AG04449 (cell line): ENCODE measurements at places on chromosomes 13 and 19.

- no peak for DNase-seq
These were observed 14.9 kb downstream of the PLEKHA4 start for GRCh38 chr19:48853483-48853882.

DNA sequence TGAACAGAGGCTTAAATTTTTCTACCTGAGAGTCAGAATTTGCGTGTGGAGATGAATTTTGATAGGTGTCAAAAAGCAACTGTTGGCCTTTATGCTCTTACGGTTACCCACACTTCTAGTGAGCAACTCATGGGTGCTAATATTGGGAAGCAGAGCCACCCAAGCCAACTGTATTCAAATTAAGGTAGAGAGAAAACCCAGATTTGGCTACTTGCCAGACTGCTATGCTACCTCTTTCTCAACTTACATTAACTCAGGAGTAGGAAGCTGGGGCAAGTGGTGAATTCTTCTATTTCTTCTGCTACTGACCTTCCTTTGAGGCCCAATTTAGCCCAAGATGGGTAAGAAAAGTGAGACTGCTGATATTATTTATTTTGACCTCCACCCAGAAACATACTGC lies 83.9 kb downstream of the OLFM4 start:
- no peak for DNase-seq

DNA sequence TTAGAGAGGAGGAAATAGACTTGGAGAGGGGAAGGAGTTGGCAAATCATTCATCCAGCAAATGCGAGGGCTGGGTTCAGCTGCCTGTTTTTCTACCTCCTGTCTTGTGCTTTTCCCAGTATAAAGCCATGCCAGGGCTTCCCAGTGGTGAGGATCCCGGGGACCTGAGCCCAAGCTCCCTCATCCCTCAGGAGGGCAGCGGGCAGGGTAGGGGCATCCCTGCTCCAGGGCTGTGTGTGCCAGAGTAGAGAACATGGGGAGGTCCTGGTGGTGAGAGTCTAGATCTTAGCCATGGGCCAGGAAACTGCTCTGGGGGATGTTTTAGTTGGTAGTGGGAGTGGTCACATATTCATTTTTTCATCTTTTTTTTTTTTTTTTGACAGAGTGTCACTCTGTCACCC lies 43.6 kb downstream of the GPR12 start:
- DNase-seq = no peak

DNA sequence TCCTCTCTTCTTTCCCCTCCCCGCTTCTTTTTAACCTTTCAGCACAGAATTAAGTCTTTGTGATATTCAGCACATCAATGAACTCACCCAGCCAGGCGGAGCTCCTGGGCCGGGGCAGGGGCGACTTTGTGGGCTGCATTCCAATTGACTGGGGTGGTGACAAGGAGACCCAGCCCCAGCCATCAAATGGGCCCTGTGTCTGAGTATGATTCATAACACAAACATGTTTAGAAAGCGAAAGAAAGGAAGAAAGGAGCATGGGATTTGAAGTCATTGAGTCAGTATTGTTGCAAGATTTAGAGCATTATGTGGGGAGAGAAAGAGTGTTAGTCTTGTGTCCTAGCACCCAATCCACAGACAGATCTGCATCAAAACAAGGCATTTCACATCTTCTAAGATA lies 185.3 kb downstream of the LHFPL6 start:
- DNase-seq = peak; percentile 21

GRCh38 chr19:9945319-9945966 lies 9.1 kb upstream of the OLFM2 start:
- DNase-seq = peak; percentile 98

- no peak for DNase-seq
These were observed 3.8 kb downstream of the DMRTC2 start for GRCh38 chr19:41848666-41849065.

DNA sequence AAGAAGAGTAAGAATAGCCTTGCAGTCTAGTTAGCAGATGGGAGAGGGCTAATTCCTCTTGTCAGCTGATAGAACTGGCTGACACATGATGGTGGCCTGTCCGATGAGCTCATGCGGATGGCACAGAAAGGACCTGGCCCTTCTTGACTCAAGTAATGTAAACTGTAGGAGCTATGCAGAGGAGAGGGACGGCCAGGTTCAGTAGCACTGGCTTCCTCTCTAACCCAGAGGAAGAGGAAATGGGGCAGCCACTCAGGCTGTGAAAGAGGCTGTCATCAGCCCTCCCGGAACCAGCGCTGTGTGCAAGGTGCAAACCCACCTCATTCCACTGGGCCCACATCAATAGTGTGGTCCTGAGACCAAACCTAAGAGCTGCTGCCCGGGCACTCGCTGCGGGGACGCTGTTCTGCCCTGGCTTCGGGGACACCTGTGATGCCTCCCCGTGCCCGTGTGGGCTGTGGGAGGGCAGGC lies 30.8 kb upstream of the USE1 start:
- no peak for DNase-seq

DNA sequence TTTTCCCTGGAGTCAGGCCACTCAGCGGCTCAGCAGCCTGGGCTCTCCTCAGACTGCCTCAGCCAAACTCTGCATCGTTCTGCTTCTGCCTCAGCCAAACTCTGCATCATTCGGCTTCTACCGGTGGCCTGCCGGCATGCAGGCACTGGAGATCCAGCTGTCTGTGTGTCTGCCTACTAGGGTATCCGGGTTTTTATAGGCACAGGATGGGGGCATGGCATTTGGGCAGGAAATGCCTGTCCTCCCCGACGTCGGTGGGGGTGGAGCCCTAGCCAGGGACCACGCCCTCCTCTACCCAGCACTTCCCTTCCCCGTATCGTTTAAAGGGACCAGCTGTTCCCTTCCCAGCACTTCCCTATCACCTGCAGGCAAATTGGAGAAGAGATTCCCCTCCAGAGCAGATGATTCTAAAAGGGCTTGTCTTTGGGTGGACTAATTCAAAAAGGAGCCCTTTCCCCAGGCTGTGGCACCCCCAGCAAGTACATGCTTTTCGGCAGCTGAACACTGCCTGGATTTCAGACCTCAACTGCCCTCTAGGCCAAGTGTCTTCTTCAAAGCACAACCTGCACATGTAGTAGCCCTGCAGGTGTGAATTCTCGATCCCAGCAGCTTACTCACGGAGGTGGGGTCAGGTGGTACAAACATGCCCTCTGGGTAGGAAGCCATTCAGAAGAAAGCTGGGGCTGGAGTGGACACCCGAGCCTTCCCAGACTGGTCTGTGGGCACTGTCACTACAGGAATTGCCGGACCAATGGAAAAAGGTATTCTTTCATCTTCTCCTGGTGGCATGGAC lies 25.4 kb upstream of the GPR12 start:
- no peak for DNase-seq

DNA sequence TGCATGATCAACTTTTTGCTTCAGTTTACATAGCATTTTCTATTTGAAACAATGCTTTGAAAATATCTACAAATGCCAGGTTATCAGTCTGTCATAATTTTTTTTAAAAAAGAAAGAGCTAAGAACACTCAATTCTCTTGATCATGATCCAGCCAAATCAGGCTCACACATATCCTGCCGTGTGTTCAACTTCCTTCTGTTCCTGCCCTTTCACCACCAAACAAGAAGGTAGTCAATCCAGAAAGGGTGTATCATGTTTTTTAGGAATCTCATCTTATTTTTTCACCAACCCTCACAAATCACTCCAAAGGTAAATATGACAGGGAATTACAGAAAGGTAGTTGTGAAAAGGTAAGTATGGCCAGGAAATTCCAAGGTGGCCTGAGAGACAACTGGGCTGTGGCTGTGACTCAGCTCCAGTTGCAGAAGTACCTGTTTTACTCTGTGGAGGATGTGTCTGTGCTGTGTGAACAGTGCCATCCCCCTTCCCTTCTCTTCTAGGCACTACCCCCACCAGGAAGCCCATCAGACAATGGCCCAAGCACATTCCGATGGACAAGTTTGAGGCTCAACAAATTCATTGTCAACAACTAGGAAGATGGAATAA lies 138.8 kb upstream of the GJB6 start:
- DNase-seq = no peak

DNA sequence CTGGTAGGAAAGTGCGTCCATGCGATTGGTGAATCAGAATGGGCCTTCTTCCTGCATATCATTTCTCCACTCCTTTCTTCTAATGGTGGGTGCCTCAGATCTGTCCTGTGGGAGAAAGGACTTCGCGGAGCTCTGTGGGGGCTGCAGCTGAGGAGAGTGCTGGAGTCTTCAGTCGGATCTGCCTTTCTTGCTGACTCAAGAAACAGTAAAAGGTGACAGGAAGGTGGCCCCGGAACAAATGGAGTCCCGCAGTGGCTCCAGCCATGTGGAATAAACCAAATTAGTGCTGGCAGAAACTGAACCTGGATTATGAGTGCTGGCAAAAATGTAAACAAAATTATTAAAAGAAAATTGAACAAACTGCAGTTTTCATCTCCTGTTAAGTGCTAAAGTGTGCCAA lies 15.1 kb upstream of the GAS6 start:
- DNase-seq = no peak

DNA sequence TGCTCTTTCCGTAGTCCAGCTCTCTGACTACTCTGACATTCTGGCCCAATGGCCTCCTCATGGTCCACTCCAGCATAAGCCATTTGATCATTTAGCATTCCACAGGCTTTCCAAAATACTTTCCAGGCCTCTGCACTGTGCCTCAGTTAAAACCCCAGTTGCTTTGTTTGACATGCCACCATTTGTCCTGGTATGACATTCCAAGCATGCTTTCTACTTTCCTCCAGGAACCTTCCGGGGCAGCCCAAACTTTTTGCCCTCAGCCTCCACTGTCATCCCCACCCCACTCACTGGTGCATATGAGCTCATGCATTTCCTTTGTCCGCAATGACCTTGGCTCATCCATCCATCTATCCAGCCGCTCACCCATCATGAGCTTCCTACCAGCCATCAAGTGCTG lies 41.8 kb upstream of the WASF3 start:
- no peak for DNase-seq

DNA sequence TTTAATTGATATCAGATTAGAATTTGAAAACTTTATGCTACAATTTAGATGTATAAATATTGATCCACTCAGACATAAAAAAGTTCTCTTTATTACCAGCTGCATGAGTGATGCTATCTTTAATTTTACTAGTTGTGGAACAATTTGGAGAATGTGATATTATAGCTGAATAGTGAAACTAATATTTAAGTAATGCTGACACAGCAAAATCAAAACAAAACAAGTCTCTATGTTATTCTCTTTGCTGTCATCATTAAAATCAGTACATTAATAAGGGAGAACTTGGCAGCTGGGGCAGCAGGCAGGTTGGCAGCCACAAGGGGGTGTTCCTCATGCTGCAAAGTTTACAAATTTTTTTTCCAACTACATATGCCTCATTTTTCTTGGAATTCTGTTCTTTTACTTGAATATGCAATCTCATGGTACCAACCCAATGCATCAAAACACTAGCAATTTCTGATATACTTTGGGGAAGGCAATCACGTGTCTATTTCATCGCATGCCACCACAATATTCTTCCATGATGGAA lies 585.3 kb downstream of the FGF9 start:
- no peak for DNase-seq

DNA sequence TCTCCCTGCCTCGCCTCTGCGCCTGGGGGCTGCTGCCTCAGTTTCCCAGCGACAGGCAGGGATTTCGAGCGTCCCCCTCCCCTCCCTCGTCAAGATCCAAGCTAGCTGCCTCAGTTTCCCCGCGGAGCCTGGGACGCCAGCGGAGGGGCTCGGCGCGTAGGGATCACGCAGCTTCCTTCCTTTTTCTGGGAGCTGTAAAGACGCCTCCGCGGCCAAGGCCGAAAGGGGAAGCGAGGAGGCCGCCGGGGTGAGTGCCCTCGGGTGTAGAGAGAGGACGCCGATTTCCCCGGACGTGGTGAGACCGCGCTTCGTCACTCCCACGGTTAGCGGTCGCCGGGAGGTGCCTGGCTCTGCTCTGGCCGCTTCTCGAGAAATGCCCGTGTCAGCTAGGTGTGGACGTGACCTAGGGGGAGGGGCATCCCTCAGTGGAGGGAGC lies 722 bp upstream of the ICAM1 start:
- DNase-seq = no peak

- DNase-seq = no peak
These were observed 16.1 kb downstream of the ZNF317 start for GRCh38 chr19:9156304-9156703.

GRCh38 chr13:51848674-51849073 lies 3.7 kb upstream of the TMEM272 start:
- DNase-seq = no peak

GRCh38 chr19:4896372-4896771 lies 6.3 kb downstream of the ARRDC5 start:
- no peak for DNase-seq

DNA sequence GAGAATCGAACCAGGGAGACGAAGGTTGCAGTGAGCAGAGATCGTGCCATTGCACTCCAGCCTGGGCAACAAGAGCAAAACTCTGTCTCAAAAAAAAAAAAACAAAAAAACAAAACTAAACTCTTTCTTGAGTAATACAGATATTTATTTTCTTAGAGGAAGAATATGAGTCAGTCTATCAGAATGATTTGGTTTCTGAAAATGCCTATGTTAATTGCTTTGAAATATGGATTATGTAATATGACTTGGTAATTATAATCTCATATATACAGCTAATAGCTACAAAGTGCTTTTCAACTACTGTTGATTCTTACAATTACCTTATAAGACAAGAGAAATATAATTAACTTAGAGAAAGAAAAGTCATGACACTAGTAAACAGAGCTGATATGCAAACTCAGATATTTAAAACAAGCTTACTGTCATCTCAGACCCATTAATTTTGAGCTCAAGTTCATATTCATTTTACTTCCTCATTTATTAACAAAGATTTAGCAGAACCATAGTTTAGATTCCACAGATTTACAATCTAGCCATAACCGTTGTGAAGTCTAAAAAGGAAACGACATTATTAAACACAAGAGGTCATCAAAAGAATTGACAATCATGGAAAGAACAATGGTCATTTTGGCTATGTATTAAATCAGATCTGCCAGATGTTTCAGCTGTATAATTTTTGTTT lies 88.0 kb downstream of the TBC1D4 start:
- no peak for DNase-seq

DNA sequence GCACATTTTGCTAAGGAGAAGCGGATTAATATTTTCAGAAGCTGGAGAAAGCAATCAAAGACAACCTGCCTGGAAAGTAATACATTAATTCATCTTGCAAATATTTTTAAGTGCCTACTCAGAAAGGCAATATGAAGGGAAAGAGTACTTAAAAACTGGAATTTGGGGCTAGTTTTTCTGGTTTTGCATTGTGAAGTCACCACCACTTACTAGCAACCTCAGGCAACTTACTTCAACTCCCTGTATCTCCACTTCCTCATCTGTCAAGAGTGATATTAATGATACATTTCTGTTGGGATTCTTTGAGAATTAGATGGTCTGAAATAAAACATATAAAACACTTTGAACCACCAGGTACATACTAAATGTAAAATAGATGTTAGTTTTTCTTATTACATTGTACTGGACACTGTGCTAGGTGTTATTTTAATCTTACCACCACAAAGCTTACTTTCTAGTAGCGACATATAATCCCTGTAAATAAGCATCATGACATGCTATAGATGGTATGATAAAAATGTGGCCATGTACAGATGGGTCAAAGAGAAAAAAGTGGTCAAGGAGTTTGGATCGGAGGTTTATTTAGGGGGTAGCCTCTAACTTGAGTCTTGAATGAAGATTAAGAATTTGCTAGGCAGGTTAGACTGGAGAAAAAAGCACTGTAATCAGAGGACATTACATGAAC lies 101.2 kb downstream of the SPRY2 start:
- no peak for DNase-seq

- DNase-seq = no peak
These were observed 4.1 kb downstream of the CRYL1 start for GRCh38 chr13:20521364-20522115.
